ENCODE measurements at places on chromosomes 2 and 18.

DNA sequence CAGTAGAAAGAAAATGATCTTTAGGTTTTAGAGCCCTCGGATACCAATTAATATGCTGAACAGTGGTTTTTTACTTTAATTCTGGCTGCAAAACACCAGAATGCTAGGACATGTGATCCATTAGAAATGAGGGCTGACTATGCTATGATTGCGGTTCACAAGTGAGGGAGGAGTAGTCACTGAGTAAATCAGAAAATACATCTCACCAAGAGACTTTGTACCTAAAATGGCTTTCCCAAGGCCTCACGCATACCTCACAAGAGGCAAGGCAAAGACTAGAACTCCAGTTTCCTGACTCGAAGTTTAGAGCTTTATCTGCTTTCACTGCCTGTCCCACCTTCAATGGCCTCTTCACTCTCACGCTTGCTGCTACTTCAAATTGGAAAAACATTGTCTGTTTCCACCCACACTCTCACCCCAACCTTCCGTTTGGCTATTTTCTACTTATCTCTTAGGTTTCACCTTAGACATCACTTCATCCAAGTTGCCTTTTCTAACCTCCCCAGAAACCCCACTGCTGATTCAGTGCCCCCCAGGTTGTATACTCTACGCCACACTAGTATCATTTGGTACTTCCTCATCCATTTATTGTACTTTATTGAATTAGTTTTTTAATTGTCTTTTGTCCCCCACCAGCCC, 5.1 kb upstream of the MBD2 start:
- no peak for DNase-seq

DNA sequence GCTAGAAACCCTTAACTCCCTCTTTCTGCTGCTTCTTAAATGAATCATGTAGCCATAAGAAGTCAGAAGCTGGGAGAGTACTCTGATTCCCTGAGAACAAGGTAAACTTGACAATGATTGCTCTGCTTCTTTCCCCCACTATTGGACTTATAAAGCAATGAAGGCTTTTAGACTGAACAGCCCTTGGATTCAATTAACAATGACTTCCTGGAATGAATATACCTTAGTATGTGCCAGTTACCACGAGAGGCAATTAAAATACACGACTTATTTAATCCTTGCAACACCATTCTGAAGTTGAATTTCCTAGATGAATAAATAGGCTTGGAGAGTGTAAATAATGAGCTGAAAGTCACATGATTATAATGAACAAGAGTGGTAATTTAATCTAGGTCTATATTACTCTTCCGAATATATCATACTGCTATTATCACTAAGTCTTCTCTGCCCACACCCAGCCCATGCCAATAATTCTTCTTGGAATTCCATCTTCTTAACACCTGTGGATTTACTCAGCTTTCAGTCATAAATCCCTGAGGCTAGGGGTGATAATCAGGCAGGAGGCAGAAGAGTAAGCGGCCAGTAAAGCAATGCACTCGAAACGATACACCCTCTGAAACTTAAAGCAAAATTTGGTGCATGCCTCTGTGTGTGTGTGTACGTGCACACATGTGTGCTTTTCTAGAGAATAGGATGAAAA, 170.2 kb downstream of the ATAD2B start:
- no peak for DNase-seq

- no peak for DNase-seq
Observed at GRCh38 chr18:73244401-73244800, 376.6 kb upstream of the NETO1 start.

DNA sequence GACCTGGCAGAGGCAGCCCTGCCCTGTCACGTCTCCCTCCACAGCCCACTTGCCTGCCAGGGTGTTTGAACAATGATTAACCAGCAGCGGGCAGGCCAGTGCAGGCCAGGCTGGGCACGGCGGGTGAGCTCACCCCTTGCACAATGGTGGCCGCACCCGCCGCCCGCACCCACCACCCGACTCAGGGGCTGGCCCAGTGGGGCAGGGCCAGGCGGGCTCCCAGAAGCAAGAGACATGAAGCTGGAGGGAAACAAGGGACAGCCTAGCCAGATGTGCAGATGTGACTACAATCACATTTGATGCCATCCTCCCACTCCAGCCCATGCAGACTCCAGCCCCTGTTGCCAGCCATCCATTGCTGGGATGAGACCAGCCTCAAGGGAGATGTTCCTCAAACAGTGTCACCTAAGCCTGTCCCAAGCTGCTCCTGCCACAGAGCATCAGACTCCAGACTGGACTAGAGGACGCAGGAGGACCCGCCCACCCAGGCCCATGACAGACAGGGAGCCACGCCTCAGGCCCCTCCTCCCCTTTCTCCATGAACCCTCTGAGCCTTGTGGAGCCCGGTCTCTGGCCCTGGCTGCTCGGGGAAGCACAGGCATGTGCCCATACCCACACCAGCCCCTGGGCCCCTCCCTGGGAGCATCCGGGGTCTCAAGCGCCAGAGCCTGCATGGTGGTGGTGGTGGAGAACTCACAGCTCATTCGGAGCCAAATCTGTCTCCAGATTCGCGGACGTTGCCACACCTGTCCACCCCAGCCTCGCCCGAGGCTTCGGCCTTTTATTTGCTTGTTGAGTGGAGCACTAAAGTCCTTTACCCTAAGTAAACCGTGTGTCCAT, 45.0 kb downstream of the SDC1 start:
- DNase-seq, result no peak

DNA sequence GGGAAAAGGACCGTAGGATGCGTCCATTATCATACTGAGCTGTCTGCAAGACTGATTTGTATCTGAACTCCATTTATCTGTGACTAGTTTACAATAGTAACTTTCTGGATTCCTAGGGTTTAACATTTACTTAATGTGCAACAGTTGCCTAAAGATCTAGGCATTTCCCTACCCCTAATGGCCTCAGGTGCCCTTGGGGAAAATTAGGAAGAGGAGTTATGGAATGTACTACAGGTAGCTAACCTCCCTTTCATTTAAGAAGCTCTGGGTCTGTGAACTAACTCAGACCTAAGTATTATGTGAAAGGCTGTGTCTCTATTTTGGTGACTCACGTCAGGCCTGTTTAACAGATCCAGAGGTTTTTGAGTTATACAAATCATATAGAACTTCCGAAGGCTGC, 59.5 kb downstream of the TDRD15 start:
- DNase-seq, result no peak

GRCh38 chr18:50836521-50836957, 16.7 kb upstream of the MRO start:
- DNase-seq, result no peak

GRCh38 chr18:693466-694187, 18.8 kb downstream of the ENOSF1 start:
- DNase-seq, result no peak

- DNase-seq, result no peak
Observed at GRCh38 chr2:69525261-69525660, 88.0 kb upstream of the NFU1 start.

DNA sequence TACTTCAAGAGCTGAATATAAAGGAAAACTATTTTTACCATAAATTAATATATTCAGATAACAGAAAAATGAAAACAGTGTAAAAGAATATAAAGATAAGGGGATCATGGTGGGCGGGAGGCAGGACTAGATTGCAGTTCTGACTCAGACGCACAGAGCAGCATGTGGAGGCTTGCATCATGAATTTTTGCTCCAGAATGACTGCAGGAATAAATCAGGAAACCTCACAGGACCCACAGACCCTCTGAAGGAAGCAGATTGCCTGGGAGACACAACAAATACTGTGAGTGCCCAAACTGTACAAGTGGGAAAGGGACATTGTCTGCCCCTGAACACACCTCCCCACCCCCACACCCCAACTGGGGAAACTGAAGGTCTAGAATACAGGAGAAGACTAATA, 19.2 kb upstream of the SIGLEC15 start:
- DNase-seq, result no peak

- DNase-seq, result no peak
Observed at GRCh38 chr2:83172841-83173240, 1286.2 kb downstream of the SUCLG1 start.

GRCh38 chr2:124524155-124524915, 499.2 kb downstream of the CNTNAP5 start:
- DNase-seq, result no peak

DNA sequence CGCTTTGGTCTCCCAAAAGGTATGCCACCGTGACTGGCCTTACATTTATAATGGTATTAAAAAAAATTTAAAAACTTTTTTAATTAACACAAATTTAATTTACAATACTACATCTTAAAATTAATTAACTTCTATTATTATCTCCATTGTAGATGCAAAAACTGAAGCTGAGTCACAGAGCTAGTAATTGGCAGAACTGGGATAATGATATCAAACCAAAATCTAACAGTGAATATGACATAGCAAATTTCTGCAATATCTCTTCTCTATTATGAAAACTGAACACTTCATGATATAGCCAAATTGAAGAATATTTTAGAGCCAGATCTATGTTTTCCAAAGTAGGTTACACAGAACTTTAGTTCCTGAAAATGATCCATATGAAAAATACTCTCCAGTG, 66.4 kb upstream of the CHAC2 start:
- no peak for DNase-seq

DNA sequence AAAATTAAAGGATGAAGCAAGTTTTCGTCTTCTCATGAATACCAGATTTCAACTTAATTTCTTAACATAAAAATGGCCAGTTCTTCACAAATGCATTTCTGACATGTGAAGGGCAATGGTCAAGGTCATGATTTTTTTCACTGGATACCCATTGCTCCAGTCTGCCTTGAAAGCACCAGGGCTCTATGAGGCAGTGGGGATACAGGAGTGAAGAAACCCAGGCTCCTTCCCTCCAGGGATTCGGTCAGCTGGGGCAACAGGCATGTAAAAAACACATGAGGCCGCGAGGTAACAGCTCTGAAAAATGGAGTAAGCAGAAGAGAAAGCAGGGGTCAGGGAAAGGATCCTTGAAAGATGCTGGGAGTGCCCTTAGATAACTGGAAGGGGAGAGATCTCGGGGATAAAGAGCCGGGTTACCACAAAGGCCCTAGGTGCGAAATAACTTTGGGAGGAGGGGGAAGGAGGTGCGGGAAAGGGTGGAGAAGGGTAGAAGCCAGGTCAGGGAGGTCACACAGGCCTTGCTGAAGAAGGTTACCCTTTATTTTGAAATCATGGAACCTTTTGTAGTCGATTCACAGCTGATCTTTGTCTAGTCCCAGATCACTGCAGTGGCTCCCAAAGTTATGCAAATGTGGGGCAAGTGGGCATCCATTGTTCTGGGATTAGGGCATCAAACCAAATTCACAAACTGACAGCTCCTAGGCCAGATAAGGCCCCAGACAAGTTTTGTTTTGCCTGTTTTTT, 5.2 kb upstream of the SPRED2 start:
- no peak for DNase-seq

- DNase-seq, result no peak
Observed at GRCh38 chr2:43458014-43458628, 137.7 kb downstream of the THADA start.

DNA sequence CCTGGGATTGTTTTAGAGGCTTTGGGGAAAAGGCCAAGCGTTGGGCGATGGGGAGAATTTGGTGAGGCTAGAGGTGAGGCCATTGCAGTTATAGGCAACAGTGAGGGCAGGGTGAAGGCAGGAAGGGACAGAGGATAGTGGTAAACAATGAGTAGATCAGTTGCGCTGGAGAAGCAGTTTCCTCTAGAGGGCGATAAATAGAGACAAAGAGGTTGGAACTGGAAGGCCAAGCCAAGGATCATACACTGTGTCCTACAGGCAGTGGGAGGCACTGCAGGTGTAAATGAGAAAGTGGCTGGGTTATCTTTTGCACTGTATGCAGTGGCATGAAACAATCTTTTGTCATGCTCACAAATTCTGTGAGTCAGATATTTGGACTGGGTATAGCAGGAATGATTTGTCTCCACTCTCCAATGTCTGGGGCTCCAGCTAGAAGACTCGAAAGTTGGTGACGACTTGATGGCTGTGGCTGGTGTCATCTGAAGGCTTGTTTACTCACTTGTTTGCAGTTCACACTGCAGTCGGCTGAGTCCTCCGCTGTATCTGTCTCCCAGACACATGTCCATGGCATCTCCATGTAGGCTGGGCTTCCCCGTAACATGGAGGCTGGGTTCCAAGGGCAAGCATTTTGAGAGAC, 82.1 kb downstream of the TNP1 start:
- no peak for DNase-seq

GRCh38 chr18:50944245-50944932, 23.5 kb upstream of the ELAC1 start:
- no peak for DNase-seq
